ENCODE measurements at places on chromosomes 5 and 9. TPM values are rescaled to one million over a fixed set of nuclear protein-coding genes. Genes with fewer than 3 reads are reported as not detected.

Gene SPOUT1
- total RNA-seq, result 78.9 TPM

GRCh38 chr9:18921366-18922075, 111.5 kb downstream of the SAXO1 start:
- no peak for DNase-seq

DNA sequence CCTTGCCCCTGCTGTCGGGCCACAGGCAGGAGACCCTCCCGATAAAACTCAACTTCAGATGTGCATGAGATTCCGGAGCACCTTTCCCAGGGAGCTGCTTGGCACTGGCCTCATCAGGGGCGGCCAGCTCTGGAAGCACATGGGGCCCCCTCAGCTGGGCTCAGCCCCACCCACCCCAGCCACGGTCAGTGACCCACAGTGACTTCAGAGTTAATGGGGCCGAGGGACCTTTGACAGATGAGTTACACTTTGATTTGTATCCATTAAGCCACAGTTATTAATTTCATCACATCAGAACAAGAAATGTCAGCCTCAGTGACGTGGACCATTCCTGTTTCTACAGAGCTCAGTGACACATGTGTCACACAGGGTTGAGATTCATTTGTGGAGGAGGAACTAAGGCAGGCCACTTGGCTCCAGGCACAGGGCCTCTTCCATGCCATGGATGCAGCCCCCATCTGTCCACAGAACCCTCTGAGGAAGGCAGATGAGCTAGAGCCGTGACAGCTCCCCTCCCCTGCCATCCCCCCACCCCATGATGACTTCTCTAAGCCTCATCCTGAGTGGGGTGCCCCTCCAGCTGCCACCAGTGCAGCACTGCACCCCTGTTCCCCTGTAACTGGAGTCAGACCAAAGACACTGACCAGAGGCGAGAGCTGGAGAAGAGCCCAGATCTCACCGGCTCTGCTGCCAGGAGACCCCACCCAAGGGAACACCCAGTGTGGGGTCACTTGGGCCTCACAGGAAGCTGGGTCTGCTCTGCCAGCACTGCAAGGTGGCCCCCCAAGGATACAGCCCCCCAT, 69.4 kb upstream of the ADAMTS2 start:
- DNase-seq, result no peak

DNA sequence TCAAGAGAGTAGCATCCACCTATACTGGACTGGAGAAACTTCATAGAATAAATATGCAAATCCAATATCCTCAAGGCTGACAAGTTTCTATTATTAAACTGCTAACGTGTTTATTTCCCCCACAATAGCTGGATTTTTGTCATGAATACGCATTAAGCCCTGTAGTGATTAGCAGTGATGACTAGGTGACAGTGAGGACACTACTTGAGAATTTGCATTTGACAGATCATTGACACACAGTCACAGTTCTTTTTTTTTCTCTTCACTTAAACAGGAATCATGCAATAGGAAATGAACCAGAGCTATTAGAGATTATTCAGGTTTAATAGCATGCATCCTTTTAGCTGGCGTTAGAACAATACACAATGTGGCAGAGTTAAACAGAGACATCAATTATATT, 35.3 kb downstream of the MPDZ start:
- DNase-seq, result no peak

Data from activated B cell treated with CpG ODN at 0.5 μM for 24 hours (primary cell).